Right renal pelvis (tissue), 4 donors: ENCODE measurements at places on chromosomes 7 and 10. TPM values are rescaled to one million over a fixed set of nuclear protein-coding genes. Genes with fewer than 3 reads are reported as not detected.

The KEL gene
- polyA plus RNA-seq = 1.6 TPM

The FAM237B gene
- polyA plus RNA-seq = 0.90 TPM

The CPEB3 gene
- 3.9 TPM for polyA plus RNA-seq

The PARD3 gene
- 71.7 TPM for polyA plus RNA-seq

The TSPAN12 gene
- polyA plus RNA-seq = 194 TPM
